ENCODE measurements at places on chromosomes 6 and 20. TPM values are rescaled to one million over a fixed set of nuclear protein-coding genes. Genes with fewer than 3 reads are reported as not detected.
A peak's percentile ranks its signal among the peaks of the same experiment; 100 is the strongest.

DNA sequence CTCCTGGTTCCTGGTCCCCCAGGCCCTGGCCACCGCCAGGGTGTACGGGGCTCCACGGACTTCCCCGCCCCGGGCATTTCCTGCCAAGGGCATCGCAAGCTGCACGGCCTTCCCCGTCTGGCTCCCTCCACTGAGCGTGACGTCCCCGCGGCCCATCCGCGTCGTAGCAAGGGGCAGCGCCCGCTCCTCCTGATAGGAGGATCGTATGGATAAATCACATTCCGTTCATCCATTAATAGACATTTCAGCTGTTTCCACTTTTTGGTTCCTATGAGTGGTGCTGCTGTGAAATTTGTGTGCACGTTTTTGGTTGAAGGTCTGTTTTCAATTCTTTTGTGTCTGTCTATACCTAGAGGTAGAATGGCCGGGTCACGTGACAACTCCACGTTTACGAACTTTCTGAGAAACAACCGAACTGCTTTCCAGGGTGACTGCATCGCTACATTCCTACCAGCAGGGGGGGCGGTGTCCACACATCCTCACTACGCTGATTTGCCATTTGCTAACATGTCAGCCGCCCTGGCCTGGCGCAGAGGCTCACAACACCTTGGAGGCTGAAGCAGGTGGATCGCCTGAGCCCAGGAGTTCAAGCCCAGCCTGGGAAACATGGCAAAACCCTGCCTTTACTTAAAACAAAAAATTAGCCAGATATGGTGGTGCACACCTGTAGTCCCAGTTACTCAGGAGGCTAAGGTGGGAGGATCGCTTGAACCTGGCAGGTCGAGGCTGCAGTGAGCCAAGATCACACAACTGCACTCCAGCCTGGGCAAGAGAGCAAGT is 37.7 kb downstream of the KCNQ2 start:
- peak; percentile 96 for DNase-seq

DNA sequence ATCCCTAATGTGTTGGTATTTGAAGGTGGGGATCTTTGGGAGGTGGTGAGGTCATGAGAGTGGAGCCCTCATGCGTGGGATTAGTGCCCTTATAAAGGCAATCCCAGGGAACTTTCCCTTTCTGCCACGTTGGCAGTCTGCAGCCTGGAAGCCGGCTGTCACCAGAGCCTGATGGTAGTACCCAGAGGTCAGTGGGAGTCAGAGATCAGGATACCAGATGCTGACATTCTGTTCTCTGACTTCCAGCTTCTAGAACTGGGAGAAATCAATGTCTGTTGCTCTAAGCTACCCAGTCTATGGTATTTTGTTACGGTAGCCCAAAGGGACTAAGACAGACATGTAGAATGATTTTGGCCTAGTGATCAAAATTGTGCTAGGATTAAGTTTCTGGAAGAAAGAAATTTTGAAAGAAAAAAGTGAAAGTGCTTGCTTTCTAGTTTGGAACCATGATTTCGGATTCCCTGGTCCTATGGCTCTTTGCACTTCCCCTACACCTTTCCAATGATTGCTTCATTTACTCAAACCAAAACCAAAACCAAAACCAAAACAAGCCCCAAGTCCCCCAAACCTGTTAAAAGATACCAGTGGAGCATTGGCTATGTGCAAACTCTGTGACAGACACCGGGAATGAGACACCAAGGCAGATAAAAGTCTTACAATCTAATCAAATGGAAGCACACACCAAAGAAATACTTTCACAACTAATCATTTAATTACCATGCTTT is 173.7 kb upstream of the ZNF217 start:
- DNase-seq = no peak

- DNase-seq = peak; percentile 54
Measured at GRCh38 chr6:137589067-137589848, 95.1 kb upstream of the OLIG3 start.

DNA sequence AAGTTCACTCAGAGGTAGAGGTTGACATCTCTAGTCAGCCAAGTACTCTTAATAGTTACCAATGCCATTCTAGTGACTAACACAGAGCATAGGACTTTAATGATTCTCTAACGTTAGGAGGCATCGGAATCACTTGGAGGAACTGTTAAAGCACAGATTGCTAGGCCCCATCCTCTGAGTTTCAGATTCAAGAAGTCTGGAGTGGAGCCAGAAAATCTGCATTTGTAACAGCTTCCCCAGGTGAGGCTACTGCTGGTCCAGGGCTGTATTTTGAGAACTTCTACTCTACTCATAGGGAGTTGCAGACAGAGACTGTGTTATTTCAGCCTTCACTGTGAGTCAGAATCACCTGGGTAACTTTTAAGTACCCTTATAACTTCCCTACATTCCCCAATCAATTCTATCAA is 5.7 kb downstream of the LMBRD1 start:
- DNase-seq = no peak

Gene TMEM244
- total RNA-seq = not detected

DNA sequence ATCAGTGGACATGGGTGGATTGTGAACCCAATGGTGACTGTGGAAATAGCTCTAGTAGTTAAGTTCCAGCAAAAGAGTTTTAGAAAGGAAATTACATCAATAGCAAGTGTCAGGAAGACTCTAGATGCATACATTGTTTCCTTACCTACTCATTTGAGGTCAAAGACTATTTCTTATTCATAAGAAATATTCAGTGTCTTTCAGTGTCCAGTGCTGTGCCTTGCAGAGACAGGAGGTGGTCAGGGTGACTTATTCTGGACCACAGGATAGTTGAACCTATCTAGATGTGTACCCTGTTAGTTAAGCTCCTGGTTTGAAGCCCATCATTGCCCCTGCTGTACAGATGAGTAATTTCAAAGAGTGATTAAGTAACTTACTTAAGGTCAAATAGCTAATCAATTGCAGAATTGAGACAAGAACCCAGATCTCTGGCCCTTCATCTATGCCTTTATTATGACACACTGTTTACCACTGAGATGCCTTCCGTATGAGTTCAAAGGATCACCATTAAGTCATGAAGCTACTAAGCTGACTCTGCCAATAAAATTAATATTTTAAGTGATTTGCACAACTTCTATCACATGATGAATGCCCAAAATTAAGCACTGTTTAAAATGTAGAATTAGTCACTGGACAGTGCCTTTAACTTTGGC is 136.1 kb downstream of the PDSS2 start:
- DNase-seq = no peak

DNA sequence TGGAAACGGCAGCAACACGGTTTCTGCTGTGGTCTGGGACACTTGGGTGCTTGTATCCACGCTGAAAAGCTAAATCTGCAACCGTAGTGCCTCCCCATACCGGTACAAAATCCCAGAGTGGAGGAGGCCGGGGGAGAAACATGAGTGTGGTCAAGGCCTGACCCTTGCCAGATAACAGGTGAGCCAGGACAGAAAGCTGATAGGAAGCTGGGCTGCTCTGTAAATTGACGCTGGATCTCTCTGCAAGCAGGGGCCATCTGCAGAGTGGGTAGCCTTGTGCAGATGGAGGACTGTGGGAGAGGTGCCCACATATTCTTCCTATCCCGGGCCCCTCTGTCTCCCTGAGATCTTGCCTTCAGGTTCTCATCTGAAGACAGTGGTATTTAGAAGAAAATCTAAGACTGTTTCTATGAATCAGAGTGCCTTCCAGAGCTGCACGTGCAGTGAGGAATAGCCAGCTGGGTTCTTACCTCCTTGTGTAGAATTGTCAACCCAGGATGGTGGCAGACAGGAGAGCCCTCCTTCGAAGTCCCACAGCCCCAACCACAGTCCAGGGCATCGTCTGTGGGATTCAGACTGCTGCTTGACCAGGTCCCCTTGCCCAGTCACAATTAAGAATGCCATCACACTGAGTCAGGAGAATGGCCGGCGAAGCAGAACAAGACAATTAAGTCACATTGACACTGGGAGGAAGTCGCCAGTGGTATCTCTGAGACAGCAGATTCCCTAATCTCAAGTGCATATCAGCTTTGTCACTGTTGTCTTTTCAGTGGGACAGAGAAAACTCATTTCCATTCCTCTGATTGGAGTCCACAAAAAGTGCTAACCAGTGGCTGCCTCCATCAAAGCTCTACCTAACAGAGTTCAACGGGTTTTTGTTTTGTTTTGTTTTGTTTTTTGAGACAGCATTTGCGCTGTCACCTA is 100.0 kb upstream of the RIPOR2 start:
- no peak for DNase-seq

Gene NKAIN2
- 1.8 TPM for total RNA-seq

DNA sequence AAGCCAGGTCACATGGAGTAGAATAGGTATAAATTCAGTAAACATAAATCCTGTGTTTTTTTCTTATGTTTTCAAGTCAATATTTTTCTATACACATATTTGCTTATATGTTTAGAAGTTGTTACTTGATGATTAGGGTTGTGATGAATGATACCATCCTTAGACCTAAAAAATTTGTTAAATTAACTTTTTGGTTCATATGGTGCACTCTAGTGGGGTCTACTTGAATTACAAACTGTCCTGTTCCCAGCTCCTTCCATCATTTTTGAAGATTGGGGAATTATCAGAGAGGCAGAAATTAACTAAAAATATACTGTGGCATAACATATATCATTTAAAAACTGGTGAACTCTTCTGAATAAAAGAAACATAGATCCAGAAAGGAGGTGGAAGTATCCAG is 48.3 kb upstream of the RIPPLY2 start:
- peak; percentile 24 for DNase-seq

DNA sequence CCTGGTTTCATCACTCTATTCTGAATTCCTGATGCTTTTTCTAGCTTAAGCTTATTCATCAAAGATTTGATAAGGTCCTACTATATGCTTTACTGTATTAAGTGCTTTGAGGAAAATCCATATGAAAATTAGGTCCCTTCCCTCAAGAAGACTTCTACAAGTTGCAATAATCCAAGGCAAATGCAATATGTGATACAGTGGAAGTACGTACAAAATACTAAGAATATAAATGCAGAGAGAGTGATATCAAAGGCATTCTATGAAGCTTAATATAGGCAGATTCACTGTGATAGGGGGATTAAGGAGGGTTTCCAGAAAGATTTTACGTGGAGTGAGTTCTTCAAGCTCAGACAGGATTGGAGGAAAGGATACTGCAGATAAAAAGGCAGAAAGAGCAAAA is 142.1 kb downstream of the C6orf118 start:
- no peak for DNase-seq

- DNase-seq = peak; percentile 74
Measured at GRCh38 chr6:158205169-158205944, 37.2 kb downstream of the GTF2H5 start.

- DNase-seq = no peak
Measured at GRCh38 chr20:10605547-10606195, 68.1 kb downstream of the JAG1 start.

DNA sequence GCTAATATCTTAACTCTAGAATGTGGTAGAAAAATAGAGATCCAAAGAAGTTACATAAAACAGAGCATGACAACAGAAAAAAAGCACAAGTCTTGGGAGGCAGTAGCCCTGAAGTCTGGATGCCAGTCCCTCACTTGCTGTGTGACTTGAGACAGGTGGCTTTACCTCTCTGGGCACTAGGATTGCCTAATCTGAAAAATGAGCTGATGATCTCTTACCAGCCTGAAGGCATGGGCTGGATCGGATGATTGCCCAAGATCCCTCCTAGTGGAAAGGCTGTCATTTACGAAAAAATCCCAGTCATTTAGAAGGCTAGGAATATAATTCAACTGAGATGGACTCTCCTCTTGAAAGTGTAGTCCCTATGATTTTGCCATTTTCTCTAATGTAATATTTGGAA is 10.9 kb upstream of the GCM1 start:
- peak; percentile 32 for DNase-seq

DNA sequence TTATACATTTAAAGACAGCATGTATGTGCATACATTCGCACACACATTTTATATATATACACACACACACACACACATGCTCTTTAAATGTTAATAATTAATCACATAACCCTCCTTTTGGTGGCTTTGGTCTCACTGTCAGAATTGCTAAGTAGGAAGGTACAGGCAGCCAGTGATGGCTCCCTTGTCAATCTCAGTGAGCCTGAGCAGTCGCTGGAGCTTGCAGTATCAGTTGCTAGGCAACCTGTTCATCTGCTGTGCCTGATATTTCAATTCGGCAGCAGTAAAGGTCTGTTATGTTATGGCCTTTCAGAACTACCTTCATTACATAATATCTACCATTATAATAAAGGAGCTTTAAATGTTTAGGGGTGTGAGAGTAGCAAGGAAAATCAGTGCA is 374.3 kb downstream of the LMBRD1 start:
- DNase-seq = no peak

GRCh38 chr6:31718265-31718664 is 3.1 kb downstream of the LY6G6D start:
- DNase-seq = peak; percentile 66

DNA sequence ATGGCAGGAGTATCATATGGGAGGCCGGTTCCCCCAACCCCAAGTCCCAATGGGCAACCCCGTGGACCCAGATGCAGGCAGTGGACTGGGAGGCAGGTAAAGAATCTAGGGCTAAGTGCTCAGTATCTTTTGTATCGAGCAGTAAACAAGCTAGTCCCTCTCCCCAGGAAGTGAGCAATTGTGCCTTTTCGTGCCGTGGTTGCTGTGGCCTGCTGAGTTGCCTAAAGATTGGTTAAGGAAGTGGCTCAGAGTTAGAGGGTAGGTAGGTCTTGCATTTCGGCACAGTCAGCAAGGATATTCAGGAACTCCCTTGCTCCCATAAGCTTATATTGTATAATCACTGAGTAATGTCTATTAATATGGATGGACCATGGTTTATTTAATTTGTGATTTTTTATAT is 1.3 kb upstream of the DNAH8 start:
- no peak for DNase-seq

DNA sequence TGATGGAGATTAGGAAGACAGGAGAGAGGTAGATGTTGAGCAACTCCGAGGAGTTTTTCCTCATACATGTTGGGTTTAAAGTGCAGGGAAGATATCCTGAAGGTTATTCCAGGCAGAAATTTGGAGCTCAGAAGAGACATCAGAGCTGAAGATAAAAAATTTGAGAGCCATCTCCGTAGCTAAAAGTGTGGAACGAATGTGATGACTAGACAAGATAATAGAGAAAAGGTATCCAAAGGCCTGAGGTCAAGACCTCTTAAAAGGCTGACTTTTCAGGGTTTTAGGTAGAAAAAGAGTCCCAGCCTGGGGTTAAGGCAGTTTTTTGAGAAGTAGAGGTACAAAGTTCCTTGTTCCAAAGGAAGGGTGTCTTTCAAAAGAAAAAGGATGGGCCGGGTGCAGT is 214.8 kb downstream of the ESR1 start:
- no peak for DNase-seq

Gene NOTCH4
- 0.96 TPM for total RNA-seq

DNA sequence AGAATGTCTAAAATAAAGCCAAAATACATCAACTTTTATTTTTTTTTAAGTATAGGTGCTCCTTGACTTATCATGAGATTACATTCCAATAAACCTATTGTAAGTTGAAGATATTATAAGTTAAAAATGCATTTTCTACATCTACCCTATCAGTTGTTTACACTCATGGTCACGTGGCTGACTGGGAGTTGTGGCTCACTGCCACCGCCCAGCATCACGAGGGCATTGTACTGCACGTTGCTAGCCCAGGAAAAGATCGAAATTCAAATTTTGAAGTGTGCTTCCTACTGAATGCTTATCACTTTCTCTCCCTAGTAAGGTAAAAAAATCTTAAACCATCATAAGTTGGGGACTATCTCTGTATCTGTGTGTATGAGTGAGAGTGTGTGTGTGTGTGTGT is 126.6 kb upstream of the RIN2 start:
- no peak for DNase-seq

Gene ADISSP
- total RNA-seq = 90.8 TPM

GRCh38 chr6:41900861-41901260 is 5.7 kb upstream of the USP49 start:
- no peak for DNase-seq

Gene INSM1
- 0.59 TPM for total RNA-seq

Gene LGSN
- 0.07 TPM for total RNA-seq
